HT1080 (cell line): ENCODE measurements at places on chromosomes 11 and 22.

DNA sequence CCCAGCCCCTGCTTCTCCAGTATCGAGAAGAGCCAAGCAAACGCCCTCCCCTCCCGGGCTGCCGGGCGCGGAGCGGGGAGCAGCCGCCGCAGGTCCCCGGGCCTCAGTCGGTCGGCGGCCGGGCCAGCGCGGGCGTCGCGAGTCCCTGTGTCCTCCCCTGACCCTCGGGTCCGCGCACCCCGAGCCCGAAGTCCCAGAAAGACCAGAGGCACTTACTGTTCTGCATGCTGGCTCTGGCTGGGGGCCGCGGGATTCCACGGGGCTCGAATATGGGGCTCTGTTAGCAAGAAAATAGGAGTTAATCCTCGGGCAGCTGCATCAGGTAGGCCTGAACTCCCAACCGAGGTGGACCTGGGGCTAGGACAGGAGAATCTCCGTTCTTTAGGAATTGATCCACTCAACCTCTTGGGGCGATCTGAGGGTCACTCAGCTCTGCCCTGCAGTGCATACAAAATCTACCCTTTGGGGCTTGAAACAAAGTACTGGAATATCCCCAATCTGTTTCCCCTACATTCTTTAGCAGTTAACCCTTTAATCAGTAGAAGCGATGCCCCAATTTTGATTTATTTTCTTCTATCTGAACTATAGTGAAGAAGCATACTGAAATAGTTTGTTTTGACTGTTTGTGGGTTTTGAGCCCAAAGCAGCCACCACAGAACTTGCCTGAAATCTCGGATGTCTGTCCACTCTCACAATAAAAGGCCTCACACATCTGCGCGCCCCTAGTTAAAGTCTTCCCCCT lies 4.8 kb downstream of the PAX6 start:
- no peak for DNase-seq

GRCh38 chr11:66287889-66288670 lies 863 bp downstream of the YIF1A start:
- DNase-seq: no peak

DNA sequence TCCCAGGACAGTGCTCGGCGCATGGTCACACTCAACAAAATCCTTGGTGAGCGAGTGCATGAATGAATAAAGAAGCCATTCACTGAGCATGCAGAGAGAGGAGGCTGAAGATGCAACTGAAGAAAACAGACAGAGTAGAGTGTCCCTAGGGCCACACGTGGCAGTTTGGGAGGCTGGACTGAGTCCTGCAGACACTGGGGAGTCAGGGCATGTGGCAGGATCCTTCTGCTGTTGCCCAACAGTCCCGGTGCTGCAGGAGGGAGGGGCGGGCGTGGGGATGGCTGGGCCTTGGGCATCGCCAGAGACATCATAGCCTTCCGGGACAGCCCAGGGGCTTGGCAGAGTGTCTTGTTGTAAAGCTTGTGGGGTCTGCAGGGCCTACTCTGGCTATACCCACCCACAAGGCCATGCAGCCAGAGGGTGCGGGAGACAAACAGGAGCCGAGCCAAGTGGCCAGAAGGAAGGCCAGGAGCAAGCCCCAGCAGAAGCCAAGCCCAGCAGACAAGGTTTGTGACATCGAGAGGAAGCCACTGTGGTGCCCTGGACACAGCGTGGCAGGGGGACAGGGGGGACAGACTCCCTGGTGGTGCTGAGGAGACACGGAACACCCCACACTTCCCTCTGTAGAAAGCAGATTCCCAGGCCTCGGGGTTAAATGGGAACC lies 26.7 kb upstream of the FBLN1 start:
- DNase-seq: no peak

DNA sequence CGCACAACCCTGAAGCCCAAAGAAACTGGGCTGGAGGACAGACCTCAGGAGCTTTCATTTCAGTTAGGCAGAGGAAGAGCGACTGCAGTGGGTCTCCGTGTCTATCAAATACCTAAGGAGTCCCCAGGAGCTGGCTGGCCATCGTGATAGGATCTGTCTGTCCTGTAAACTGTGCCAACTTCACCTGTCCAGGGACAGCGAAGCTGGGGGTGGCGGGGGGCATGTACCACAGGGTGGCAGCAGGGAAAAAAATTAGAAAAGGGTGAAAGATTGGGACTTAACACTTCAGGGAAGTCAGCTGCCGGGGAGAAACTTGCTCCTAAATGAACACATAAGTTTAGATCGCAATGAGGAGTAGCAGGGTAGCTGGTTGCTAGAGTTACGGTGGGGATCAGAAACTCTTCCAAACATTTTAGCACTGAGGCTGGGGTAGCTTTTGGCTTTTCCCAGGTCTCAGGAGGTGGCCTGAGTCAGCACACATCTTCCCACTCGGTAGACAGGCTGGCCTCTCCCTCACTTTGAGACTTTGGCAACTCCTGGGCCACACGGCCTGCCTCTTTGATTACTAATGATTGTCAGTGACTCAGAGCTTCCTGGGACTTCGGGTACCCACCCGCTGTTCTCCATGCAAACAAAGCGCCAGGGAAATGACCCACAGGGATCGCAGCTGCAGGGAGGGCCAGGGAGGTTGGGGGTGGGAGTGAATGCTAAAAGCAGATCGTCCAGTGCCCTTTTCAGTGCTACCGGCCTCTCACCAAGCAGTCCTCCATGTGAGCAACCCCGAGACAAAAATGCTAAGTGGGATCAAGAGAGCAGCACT lies 2.9 kb upstream of the MTFP1 start:
- peak; percentile 92 for DNase-seq

- no peak for DNase-seq
These were observed 1.8 kb upstream of the RASGRP2 start for GRCh38 chr11:64745521-64746328.

GRCh38 chr11:118929501-118930093 lies 3.9 kb upstream of the BCL9L start:
- peak; percentile 82 for DNase-seq

- no peak for DNase-seq
These were observed 42.0 kb downstream of the CECR2 start for GRCh38 chr22:17411213-17411612.

GRCh38 chr22:38611559-38611958 lies 41.6 kb upstream of the DMC1 start:
- DNase-seq: no peak

DNA sequence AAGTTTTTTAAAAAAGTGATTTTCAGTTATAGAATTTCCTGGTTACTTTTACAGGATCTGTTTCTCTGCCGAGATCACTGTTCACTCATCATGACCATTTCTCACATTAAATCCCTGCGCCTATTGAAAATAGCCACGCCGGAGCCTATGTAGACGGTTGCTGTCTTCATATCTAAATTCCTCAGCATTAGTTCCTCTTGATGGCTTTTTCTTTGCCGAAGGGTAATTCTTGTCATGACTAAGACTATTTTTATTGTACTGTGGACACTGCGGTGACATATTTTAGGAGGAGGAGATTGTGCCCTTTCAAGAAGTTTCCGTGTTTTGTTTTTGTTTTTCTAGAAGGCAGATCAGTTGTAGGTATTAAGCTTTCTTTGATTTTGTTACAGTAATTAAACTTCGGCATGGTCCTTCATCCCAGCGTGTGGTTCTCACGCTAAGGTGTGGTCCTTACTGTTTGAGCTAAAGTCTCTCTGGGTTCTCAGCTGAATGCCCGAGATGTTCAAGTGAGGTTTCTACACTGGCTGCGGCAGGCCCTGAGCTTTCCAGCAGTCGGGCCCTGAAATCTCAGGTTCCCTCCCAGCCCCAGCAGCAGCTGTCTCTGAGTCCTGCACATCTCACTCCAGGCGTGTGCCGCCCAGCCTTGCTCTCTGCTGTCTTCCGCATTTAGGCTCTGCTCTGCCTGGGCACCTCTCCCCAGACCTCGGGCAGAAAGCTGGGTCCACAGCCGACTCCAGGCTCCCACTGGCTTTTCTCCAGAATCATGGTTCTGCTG lies 1110.5 kb downstream of the TBC1D22A start:
- no peak for DNase-seq

GRCh38 chr11:72430741-72431570 lies 3.4 kb downstream of the CLPB start:
- DNase-seq: peak; percentile 54

DNA sequence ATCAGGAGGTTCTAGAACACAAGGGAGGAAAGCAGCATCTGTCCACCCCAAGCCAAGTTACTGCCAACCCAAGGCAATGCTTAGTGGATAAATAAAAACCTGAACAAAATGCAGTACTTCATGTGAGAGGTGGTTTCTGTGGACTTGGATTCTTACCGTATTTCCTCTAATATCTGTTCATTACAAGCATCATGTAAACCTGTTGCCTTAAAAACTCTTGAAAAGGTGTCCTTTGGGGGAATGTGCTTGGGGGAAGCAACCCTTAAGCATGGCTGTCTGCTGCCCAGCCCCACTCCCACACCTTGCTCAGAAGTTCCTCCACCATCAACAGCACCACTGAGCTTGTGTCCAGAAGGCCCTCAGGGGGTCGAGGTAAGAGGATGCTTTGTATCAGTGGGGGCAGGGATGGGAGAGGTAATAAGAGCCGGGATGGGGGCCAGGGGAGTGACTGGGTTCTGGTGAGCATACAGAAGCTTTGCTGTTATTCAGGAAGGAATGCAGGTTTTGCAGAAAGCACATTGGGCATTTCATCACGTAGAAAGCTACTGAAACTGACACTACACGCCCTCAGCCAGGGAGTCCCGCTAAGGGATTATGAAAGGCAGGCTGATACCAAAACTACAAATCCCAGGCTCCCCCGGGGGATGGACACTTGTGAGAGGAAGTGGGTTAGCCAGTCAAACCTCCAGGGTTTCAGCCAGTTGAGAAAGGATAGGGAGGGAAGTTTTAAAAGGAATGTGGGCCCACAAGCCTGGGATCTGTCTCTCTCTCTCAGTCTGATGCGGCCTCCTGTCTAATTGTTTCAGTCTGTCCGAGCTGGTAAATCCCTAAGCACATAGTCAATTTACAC lies 52.0 kb downstream of the KCNJ1 start:
- DNase-seq: peak; percentile 68

DNA sequence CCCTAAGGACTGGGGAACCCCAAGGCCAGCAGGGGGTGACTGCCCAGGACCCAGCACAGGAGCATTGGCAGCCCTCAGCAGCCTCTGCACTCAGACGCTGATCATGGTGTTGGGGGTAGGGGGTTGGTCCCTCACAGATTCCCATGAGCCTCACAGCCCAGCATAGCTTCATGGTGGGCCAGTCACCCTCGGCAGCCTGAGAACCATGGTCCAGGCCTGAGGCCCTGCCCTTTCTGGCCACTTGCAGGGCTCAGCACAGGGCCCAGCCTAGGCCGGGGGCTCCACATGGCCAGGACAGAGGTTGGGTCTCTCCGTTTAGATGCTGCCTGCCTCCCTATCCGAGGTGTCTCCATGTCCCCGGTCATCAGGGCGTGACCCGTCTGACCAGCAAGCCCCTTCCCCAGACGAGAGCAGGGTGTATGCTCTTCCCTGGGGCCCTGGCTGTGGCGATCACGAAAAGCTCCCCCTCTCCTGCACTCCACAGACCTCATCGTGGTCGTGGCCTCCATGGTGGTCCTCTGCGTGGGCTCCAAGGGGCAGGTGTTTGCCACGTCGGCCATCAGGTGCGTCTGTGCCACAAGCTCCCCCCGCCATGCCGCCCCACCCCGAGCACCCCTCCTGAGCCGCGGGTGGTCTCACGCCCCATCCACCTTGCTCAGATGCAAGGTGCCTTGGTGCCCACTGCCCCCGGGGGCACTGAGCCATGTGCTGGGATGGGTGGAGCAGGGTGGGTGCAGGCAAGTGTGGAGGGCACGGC lies 126.2 kb downstream of the KCNQ1 start:
- no peak for DNase-seq

GRCh38 chr11:70483917-70484316 lies 85.6 kb downstream of the CTTN start:
- DNase-seq: no peak

DNA sequence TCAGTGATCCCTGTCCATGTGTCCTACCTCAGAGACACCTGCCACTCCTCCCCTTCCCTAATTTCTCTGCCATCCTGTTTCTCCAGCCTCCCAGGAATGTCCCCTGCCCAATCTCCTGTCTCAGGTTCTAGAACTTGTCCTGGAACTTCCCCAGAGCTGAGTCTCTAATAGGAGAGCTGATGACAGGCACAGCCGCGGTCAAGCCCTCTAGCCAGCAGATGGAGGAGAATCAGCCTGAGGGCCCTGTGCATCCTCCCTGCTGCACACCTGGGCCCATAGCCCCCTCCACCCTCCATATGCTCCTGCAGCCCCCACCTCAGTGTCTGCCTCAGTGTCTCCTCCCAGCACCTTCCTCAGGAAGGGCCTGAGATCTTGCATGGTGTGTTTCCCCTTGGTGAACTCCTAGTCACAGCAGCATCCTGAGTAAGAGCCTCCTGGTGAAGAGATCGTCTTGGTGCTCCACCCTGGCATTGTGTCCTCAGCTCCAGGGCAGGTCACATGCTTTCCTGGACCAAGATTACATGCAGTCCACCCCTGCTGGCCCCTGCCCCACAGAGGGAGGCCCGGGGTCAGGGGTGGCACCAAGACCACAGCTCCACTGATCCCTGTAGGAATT lies 43.9 kb upstream of the VPREB1 start:
- DNase-seq: no peak

DNA sequence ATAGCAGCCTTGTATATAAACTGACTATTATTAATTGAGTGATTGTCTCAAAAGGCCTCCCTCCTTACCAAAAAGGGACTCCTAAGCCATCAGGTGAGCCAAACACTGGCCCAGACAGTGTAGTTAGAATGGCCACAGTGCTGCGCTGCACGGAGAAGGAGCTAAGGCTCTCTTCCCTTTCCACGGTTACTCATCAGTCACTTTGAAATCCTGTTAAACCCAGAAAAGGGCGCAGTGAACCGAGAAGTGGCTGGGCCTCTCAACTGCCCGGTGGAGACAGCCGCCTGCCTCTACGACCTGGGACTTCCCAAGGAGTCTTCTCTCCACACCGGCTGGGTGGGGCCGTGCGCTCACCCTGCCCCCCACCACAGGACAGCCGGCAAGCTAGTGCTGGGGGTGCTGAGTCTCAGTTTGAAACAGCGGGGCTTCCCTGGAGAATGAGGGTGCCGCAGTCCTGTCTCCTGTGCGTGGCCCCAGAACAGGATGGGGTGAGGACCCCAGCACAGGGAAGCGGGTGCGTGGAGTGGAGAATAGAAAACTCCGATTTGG lies 1.3 kb downstream of the MYH9 start:
- DNase-seq: no peak

DNA sequence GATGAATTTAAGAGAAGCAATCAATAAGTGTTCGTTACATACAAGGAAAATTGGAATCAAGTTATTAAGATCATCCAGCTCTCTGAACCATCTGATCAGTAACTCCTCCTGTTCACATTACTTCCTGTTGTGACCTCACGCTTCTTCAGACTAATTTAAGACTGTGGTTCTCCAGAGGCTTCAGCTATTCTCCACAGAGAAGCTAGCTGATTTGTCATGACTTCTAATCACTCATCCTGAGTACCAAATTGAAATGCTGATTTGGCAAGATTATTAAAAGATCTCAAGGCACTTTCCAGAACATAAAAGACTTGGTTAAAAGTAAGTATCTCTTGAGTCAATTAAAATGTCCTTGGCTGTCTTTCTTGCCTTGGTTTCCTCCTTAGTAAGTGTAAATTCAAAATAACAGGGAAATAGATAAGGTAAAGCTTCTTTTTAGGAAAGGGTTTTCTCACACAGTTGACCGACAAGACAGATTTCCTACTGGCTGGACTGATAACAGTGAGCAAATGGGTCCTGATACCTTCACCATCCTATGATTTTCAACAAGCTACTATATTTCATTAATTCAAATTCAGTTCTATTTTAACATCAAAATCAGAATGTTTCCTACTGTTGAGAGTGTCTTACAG lies 38.5 kb downstream of the GAB2 start:
- DNase-seq: no peak
